ENCODE measurements at places on chromosomes 1 and 21.

GRCh38 chr1:162541619-162542141 lies 19.8 kb upstream of the UAP1 start:
- peak; percentile 96 for DNase-seq

DNA sequence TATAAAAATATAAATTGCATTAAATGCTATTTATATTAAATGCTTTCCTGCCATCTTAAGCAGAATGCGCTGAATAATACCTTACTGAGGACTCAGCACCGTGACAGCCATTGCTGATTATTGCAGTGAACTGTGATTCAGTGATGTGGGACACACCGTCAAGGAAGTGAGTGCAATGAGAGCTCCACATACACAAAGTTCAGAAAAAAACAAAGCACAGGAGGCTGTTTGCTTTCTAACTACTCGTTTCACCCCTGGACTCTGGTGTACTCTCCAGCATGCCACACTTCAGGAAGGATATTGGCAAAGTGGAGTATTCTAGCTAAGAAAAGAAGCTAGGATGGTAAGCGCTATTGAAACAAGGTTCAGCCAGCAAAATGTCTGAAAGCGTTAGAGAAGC lies 57.4 kb upstream of the CXADR start:
- DNase-seq: no peak

DNA sequence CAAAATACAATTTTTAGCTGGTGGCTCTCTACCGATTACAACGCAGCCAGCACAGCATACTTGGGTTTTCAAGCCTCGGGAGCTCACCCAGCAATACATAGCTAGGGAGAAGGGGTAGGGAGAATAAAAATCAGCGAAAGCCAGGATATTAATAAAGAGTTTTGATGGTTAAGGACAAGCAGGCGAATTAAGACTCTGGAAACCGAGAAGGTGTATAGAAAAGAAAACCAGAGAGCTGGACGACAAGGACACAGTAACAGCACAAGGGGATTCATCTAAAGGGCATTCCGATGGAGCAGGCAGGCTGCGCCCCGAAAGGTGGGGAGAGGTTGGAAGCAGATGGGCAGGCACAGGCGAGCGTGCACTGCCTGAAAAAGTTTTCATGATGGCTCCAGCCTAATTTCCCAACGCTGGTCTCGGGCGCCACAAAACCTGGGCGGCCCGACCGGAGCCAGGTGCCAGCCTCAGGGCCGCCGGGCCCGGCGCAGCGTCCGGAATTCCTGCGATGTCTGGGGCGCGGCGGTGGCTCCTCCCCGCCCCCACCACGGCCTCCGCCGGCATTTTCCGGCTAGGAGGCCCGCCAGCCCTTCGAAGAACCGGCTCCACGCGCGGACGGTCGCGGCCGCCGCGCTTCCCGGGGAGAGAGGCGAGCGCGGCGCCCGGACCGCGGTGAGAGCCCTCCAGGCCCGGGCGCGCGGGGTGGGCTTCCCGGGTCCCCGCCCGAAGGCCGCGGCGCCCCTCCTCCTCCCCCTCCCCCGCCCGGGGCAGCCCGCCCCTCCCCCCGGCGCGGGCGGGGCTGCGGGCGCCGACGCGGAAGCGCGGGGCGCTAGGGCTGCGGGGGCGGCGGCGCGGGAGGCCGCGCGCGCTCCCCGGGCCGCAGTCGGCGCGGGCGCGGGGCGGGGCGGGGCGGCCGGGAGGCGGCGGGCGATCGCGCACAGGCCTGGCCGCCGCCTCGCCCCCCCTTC lies 774 bp upstream of the DYRK1A start:
- DNase-seq: peak; percentile 73

DNA sequence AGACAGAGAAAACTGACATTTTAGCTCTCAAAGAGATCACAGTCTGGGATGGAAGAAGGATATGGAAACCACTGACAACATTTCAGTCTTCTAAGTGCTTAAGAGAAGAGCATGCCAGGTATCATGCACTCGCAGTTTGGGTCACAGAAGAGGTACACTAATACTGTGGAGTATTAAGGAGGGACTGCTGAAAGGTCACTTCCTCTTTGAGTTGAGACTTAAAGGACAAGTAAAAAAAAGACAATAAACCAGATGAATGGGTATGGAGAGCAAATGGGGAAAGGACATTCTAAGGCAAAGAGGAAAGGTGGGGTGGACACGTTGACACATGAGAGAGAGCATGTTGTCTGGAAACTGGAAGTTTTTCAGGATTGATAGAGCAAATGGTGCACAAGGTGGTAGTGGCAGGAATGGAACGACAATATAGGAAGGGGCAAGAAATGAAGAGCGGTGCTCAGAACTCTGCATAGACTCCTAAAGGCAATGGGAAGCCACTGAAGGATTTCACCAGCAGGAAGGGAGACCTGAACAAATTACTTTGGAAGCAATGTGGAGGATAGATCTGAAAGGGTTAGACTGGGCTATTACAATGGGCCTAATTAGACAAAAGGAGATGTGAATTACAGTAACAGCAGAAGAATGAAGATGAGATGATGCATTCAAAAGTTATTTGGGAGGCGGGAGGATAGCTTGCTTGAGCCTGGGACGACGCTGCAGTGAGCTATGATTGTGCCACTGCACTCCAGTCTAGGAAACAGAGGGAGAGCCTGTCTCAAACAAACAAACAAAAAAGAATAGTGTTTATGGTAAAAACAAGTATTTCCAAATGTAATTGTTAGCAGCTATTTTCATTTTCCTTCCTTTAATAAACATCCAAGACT lies 11.1 kb downstream of the DIPK1A start:
- DNase-seq: peak; percentile 73

DNA sequence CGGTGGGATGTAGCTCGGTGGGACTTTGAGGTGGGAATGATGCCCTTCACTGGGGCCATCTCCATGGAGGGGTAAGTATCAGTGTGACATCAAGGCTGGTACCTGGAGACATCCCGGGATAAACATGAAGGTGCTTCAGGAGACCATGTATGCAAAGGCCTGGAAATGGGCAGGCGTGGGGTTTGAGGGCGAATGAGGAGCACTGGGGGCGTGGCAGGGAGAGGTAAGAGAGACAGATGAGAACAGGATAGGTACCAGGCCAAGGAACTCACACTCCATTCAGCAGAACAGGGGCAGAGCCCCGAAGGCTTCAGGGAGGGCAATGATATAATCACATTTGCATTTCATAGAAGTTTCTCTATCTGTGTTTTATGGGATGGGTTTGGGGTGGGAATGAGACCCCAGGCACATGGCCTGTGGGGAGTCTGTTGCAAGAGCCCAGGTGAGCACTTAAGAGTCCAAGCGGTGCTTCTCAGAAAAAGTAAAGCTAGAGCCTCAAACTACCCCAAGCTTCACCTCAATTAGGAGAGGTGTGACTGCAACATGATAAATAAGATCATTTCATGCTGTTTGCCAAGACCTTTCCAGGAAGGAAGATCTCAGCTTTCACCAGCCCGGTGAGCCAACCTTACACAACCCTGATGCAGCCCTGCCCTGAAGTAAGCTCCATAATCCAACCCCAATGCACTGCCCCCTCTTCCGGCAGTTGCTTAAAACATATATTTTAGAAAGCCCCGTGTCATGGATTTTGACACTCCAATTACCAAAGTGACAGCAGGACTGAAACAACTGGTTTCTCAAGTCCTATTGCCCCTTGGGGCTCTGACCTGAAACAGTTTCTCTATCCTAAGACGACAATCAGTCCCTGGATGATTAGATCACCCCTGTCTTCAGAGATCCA lies 7.4 kb downstream of the S100A9 start:
- DNase-seq: no peak

GRCh38 chr1:232271991-232272589 lies 357.8 kb downstream of the SIPA1L2 start:
- no peak for DNase-seq
